ENCODE measurements at places on chromosomes 16 and 17. TPM values are rescaled to one million over a fixed set of nuclear protein-coding genes. Genes with fewer than 3 reads are reported as not detected.
A peak's percentile ranks its signal among the peaks of the same experiment; 100 is the strongest.

DNA sequence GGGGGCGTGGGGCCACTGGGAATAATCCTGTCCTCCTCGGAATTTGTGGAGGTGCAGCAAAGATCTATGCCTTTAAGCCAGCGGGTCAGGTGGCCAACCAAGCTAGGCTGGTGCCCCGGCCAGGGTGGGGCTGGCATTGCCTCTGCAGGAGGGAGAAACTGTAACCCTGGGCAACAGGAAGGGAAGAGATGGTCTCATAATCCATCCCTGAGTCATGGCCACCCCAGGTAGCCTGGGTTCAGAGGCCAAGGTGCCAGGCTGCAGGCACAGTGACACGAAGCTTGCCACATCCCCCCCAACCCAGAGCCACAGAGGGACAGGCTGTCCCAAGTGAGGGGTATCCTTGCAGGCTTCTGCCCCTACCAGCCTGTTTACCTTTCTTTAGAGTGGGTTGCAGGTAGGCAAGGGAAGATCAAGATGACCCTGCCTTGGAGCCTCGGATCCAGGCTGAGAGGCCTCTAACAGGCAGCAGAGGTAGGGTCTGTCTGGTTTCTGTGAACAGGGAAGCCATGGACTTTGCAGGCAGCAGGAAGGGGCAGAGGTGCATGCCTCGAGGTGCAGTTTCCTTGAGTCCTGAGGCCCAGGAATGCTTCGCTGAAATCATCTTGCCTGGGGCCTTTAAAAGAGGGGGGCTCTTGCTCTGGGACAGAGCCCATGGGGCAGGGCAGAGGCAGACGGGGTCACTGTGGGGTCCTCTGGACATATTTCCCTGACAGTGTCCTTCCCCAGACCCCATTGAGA is 4.0 kb downstream of the LASP1 start:
- no peak for DNase-seq

KRT40 gene
- not detected for total RNA-seq

DNA sequence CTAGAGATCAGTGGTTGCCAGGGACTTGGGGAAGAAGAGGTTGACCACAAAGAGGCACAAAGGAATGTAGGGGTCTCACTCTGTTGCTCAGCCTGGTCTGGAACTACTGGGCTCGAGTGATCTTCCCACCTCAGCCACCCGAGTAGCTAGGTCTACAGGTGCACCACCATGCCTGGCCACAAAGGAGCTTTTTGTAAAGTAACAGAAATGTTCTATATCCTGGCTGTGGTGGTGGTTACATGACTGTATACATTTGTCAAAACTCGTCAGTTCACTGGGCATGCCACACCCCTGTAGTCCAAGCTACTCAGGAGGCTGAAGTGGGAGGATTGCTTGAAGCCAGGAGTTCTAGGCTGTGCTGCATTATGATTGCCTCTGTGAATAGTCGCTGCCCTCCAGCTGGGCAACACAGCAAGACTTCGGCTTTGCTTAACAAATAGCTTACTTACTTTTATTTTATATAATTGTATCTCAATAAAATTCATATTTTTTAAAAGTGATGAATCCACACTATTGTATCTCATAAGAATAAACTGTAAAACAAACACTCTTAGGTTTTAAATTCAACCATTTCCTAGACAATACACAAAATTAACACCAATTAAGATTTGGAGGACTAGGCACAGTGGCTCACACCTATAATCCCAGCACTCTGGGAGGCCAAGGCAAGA is 5.0 kb downstream of the SKA2 start:
- no peak for DNase-seq

SLC12A3 gene
- not detected for total RNA-seq

KRT13 gene
- total RNA-seq = not detected

PPP4C gene
- 124 TPM for total RNA-seq

- DNase-seq = peak; percentile 87
Measured at GRCh38 chr17:50117202-50118051, 12.5 kb downstream of the SAMD14 start.

DNA sequence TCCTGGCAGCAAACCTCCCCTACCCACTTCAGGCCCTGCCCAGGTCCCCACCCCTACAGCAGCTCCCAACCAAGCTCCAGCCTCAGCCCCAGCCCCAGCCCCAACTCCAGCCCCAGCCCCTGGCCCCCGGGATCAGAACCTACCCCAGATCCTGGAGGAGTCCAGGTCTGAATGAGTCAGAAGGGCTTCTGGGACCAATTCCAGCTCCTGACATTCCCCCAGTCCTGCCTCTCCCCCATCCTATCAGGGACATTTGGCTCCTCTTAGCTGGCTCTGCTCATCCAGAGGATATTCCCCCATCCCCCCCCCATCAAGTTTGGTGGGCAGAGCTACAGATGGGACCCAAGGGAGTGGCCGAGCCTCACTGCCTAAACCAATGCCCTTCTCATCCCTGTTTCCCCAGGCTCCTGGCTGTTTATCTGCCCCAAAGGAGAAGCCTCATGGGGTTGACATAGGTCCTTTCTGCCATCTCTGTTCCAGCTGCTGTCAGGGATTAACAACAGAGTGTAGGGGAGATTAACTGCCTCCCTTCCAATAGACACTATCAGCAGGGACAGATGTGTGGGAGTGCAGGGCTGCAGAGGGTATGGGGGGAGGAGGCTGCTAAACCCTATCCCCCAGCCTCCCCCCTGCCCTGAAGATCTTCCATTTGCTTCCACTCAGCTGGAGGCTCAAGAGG is 16.5 kb downstream of the CNTNAP1 start:
- no peak for DNase-seq

PRSS53 gene
- total RNA-seq = 20.4 TPM

- DNase-seq = no peak
Measured at GRCh38 chr16:24728891-24729242, 584 bp upstream of the TNRC6A start.

DNA sequence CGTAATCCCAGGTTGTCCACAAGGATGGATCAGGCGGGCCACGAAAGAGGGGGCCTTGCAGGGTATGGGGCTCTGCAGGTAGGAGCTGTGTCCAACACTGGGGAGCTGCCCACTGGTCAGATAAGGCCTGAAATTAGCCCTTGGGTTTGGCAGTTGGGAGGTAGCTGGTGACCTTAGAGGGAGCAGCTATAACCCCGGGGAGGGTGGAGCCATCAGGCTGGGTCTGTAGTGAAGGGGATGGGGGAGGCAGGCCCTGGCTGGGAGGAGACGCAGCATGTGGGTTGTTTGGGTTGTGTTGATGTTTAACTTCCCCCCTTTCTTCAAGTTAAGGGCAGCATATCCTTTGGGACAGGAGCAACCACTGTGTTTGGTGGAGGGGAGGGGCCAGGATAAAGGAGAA is 5.9 kb downstream of the MLLT6 start:
- no peak for DNase-seq

GRCh38 chr16:87389245-87389644 is 2.9 kb upstream of the MAP1LC3B start:
- no peak for DNase-seq

GRCh38 chr16:22932032-22932771 is 118.2 kb downstream of the HS3ST2 start:
- no peak for DNase-seq

DNA sequence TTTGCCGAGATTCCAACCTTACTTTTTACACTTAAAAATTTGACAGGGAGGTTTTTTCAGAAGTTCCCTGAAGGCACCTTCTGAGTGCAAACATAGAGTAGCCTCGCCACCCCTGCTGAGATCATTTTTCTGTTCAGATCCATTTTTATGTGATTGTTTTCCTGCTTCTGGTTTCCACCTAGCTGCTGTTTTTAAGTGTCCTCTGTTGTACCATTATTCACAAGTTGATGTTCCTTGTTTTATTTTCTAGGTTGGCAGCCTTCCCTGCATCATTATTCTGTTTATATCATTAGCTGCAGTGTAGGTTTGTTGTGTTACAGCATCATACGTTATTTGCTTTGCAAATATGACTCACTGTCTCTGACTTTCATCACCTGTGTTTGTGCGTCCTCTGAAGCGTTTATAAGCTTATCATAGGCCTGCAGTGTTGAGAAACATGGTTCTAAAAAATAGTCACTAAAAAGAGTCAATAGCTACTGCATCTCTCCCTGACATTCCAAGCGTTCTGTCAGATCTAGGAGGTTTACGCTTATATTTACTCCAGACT is 116.9 kb upstream of the CLEC3A start:
- no peak for DNase-seq

CCNF gene
- 26.4 TPM for total RNA-seq

DNA sequence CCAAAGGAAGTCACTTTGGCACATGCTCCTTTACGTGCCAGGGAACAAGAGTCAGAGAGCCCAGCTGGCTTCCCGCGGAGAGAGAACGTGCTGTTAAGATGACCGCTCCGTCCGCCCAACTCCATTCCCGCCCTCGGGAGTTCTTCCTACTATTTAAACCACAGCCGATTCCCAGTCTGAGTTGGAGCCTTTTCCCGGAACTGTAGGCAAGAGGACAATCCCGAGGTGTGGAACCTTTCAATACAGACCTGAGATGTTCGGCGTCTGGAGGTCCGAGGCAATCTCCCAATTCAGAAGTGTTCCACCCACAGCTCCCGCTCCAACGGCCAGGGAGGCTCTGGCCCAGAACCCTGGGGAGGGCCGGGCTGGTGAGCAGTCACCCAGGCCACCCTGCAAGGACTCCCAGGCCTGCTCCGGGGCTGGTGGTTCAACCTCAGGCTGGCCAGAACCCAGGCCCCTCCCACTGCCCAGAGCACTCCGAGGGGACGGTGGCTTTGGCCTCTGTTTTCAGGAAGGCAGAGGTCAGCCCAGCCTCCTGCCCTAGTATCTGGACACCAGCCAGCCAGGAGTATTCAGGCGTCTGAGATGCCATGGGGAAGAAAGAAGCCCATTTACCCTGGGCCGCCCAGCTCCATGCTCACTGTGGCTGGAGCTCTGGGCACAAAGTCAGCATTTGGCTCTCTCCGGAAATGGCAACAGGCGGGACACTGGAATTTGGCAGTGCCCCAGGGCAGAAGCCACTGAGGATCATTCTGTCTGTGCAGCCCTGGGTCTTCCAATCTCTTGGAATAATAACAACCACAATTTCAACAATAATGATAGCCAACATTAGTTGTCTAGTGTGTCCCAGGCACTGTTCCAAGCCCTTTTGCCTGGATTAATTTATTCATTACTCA is 21.4 kb downstream of the EMP2 start:
- DNase-seq = no peak

MYO1D gene
- 5.3 TPM for total RNA-seq

ALOXE3 gene
- not detected for total RNA-seq

DNA sequence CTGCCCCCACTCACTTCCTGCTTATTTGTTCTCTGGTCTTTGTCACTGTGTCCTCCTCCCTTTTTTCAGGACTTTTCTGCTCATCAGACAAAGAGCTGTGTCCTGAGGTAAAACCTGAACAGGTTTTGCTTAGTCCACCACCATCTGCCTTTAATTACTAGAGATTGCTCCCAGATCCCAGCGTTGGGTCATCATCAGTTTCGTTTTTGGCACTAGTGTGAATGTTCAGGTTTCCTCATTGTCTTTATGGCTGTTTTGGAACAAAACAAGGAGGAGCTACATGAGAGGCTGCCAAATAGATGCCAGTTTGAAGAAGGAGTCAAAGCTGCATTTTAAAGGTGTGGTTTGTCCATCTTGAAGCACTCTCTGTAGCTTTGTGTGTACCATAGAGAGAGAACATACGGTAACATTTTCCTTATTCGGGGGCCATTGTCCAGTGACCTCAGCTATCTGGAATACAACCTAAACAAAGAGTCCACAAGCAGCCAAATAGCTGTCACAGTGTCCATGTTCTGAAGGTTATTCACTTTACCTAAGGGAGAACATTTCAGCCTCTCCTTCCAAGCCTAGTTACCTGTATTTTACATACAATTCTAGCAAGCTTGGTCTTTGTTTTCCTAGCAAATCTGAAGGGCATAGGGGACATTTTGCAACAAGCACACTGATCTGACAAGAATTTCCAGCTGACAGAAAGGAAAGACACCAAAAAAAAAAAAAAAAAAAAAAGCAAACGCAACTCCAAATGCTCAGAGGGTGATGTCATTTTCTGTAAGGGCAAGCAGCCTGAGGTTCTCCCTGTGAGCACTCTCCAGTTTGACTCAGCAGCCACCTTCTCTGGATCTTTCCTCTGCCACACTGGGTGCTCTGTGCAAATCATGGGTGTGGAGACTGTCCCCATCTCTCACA is 196.1 kb downstream of the NTN1 start:
- DNase-seq = no peak

HSF5 gene
- total RNA-seq = 0.10 TPM

DNA sequence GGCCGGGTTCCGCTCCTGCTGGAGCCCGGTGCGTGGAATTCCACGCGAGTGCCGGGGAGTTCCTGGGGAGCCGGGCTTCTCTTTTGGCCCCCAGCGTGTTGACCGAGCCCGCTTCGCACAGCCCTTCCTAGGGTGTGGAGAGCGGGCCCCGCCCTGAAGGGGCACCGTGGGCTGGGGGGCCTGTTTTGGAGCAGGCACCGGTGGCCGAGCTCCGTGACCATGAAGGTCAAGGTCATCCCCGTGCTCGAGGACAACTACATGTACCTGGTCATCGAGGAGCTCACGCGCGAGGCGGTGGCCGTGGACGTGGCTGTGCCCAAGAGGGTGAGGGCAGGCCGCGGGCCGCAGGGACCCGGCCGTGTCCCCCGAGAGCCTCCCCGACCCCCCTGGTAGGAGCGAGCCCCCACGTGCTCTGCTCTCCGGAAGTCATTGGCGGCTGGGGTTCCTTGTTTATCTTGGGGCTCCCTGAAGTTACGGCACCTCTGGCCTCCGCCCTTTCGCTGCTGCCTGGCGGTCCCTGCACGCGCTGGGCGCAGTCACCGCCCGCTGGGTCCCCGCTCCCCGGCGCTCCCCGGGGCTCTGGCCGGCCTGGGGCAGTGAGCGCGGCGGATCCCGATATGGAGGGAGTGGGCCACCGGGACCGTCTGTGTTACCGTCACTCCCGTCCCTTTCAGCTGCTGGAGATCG is 528 bp downstream of the HAGHL start:
- DNase-seq = no peak

HERPUD1 gene
- total RNA-seq = 160 TPM

DNA sequence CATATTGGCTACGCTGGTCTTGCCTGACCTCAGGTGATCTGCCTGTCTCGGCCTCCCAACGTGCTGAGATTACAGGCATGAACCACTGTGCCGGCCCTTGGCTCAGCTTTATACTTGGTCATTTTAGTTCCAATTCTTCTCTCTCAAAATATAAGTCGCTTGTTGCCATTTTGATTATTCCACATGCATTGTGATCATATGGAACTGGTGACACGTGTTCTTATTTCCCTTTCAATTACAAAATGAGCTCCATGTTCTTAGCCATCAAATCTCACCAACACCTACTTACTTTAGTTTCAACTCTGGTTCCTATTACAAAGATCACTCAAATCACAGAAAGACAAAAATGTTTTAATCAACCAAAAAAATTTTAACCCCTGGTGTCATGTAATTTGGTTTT is 1711.7 kb downstream of the TP53TG3F start:
- no peak for DNase-seq

Measured in glutamatergic neuron (in vitro differentiated cells).